ENCODE measurements at places on chromosomes 2 and 18.

GRCh38 chr2:70516596-70516995 lies 37.0 kb downstream of the TGFA start:
- no peak for DNase-seq

- DNase-seq: no peak
Observed at GRCh38 chr2:74867841-74868658, 34.1 kb downstream of the HK2 start.

- no peak for DNase-seq
Observed at GRCh38 chr2:64296140-64296480, 151.9 kb upstream of the PELI1 start.

DNA sequence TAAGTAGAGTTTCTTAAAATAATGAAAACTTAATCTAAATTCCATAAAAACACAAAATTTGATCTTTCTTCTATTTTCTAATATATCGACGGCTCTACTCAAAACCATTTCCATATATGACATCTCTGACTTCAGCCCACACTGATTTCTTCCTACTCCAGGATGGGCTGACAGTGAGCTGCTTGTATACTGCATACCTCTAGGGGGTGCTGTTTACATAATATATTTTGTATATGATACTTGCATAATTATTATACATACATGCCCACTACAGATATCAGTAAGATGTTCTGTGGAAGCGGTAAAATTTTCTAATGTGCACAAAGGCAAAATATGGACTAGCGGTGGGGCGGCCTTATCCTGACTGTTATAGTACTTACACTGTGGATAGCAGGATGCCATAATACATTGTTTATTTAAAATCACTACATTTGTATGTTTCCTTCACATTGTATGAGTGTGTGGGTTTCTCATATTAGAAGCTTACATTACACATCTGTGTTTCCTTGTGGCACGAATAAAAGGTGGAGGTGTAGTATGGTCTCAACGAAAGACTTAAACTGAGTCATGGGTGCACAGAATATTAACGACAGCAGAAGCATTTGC lies 66.1 kb upstream of the NXPH2 start:
- peak; percentile 63 for DNase-seq

GRCh38 chr2:172693037-172693436 lies 42.6 kb upstream of the RAPGEF4 start:
- DNase-seq: no peak

- no peak for DNase-seq
Observed at GRCh38 chr2:191870744-191871143, 23.9 kb upstream of the CAVIN2 start.

DNA sequence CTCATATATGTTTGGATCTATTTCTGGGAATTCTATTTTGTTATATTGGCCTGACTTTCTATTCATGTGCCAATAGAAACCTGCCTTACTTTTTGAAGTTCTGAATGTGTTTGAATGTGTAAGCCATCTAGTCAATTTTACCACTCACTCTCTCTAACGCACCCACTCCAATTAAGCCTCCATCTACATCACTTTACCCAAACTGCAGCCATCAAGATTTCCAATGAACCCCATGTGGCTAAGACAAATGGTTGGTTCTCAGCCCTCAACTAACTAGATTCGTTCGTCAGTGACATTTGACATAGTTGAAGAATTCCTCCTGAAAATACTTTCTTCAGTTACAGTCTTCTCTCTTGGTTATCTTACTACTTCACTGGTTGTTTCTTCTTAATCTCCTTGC lies 137.3 kb upstream of the FSHR start:
- no peak for DNase-seq

DNA sequence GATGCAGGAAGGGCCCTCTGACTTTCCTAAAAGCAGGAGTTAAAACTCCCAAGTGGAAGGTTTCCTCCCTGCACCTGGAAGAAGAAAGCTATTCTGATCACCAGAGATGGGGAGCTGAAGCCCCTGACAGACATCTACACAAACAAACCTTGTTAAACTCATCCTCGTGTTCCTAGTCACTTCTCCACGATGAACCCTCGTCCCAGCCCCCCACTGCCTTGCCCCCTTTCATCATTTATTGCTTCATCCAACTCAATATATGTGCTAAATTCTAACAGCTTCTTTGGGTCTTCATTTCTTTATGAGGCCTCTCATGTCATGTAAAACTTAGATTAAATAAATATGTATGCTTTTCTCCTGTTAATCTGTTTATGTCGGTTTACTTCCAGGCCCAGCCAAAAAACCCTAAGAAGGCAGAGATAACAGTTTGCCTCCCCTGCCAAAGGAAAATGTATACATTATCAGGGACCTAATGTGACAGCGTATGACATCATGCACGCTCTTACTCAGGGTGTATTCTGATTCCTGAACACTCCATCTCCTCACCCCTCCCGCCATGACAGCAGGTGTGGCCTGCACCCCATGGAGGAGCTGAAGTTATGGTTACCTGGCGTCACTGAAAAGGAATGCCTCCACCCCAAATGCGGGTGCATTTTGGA lies 287.2 kb downstream of the STK39 start:
- DNase-seq: no peak

GRCh38 chr18:5456577-5457461 lies 87.0 kb downstream of the EPB41L3 start:
- DNase-seq: no peak

DNA sequence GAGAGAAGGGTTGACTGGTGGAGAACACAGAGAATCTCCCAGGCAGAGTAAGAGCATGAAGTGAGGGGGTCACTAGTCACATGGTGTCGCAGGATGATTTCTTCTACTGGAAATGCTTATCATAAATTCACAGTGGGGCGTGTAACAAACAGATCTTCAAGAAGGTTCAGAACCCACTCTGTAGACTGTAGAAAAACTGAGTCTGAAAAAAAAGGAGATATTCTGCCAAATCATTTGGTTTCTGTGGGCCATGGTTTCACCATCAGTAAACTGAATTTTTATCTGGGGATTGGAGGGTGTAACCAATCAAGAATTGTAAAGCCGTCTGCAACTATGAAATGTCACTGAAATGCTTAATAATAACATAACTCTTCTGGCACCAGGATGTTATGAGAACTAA lies 15.0 kb downstream of the TPGS2 start:
- DNase-seq: no peak

DNA sequence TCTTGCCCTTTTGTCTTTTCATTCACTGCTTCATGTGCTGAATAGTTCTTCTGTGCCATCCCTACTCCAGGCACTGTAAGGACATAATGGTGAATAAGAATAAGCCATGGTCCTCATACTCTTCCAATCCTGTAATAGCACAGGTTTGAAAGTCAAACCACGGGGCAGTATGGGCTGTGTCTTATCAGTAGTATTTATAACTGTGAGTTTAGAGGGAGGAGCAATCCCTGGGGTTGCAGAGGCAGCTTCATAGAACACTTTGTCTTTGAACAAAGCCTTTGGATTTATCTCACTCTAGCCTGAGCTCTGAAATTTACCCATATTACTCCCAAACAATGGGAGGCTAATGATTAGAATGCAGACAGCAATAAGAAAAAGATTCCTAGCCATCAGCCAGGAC lies 30.2 kb upstream of the ALK start:
- DNase-seq: no peak

- DNase-seq: no peak
Observed at GRCh38 chr2:82317012-82317411, 2012.5 kb upstream of the LRRTM1 start.

GRCh38 chr2:101770726-101771125 lies 73.2 kb downstream of the MAP4K4 start:
- peak; percentile 7 for DNase-seq

GRCh38 chr2:36376992-36377738 lies 21.6 kb downstream of the CRIM1 start:
- DNase-seq: no peak

Measured in NCI-H1436 (cell line).